Left ventricle myocardium inferior (tissue), 1 donor: ENCODE measurements at places on chromosomes 11 and 22.

DNA sequence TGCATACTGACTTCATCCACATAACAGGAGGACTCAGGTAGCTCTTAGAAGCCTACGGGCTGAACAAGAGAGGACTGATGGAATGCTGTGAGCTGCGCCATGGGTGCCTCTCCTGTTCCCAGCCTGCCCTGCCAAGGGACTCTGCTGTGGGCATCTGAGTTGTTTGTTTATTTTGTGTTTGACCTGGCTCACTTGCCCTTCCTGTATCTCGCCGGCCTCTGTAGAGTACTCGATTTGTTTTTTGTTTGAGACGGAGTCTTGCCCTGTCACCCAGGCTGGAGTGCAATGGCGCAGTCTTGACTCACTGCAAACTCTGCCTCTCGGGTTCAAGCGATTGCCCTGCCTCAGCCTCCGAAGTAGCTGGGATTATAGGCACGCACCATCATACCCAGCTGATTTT is 1.8 kb downstream of the TTC38 start:
- DNase-seq = no peak

DNA sequence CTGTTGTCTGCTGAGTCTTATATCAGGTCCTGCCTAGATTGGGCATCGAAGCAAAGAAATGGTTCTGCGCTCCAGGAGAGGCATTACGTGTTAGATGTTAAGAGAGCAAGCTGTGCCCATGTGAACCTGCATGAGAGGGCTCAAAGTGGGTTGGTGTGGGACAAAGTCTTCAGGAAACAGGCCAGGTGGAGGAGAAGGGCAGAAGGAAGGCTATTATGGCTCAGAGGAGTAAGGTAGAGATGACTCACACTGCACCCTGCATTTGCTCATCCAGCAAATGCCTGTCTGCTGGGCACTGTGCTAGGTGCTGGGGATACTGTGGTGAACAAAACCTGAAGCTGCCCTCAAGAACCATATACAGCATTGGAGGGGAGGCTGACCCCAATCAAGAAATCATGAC is 5.8 kb downstream of the USP35 start:
- DNase-seq = no peak

DNA sequence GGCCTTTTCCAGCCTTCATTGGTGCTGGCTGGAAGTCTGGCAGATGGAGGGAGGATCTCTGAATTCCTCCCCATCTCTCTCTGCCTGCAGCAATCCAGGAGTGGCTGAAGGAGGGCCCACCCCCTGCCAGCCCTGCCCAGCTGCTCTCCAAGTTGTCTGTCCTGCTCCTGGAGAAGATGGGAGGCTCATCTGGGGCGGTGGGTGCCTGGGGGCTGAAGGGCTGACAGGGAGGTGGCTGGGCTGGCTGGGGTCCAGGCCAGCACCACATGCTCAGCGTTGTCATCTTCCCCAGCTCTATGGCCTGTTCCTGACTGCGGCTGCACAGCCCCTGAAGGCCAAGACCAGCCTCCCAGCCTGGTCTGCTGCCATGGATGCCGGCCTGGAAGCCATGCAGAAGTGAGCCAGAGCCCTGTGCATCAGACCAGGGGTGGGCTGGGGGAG is 12.2 kb downstream of the TKFC start:
- no peak for DNase-seq

DNA sequence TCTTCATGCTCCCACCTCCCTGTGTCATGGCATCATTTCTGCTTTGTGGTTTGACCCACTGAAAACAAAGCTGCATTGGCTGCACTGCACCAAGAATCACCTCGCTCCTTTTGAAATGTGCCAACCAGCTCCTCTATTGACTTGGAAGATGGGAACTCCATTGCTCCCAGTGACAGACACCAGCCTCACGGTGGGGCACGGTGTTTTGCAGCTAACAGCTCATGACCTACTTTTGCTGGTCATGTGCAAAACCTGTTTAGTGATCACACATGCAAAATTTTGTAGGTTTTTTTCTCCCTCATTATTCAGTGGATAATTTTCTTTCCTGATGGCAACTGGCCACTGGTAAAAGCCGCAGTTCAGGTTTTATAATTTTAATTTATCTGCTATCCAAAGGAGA is 36.8 kb downstream of the ARFGAP2 start:
- DNase-seq = no peak

DNA sequence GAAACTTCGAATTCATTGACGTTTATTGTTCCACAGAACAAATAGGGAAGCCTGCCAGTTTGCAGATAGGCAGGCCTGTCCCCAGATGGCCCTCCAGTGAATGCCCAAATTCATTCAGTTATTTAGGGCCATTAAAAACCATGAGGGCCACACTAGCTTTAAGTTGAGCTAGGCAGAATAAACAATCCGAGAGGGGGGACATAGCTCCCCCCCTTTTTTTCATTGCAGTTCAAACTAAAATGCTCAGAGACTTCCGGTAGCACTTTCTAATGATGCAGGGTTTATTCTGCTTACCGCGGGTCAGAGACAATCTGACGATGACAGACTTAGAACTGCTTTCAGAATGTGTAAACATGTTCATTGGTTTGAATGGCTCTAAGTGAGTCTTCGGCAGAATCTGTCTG is 72.0 kb downstream of the ZBTB16 start:
- no peak for DNase-seq

DNA sequence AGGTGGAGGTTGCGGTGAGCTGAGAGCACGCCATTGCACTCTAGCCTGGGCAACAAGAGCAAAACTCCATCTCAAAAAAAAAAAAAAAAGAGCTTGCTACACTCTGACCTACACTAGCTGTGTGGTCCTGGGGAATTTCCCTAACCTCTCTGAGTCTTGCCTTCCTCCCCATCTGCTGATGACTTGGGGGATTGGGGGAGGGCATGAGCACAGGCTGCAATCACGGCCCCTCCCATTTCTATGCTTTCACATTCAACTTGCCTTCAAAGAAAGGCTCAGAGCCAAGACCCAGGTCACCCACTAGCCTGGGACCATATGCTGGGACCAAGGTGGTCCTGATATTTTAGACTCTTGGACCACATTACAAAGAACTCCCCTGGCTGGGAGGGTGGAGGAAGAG is 39.8 kb upstream of the TEF start:
- DNase-seq = no peak

- no peak for DNase-seq
Measured at GRCh38 chr22:23267226-23268043, 87.1 kb downstream of the BCR start.

DNA sequence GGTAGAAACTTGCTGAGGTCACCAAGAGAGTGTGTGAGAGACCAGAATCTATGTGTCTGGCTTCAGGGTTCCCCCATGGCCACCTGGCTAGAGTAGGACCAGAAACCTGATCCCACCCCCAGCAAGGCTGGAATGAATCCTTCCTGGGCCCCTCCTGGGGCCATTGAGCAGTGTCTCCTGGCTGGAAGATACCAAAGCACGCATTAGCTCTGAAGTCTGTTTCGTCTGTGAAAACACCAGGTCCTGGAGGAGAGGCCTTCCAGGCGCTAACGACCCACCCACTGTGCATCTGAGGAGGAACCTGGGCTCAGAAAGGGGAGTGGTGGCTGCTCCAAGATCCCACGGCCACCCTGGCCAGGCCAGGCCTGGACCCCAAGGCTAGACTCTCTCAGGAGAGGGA is 15.5 kb upstream of the TSKU start:
- no peak for DNase-seq

- DNase-seq = no peak
Measured at GRCh38 chr11:91625495-91625894, 599.1 kb upstream of the FAT3 start.

GRCh38 chr22:32052936-32053791 is 10.1 kb downstream of the SLC5A1 start:
- DNase-seq = no peak

- DNase-seq = no peak
Measured at GRCh38 chr22:30275625-30276024, 9.0 kb upstream of the OSM start.
